ENCODE measurements at places on chromosomes 12 and 14.

DNA sequence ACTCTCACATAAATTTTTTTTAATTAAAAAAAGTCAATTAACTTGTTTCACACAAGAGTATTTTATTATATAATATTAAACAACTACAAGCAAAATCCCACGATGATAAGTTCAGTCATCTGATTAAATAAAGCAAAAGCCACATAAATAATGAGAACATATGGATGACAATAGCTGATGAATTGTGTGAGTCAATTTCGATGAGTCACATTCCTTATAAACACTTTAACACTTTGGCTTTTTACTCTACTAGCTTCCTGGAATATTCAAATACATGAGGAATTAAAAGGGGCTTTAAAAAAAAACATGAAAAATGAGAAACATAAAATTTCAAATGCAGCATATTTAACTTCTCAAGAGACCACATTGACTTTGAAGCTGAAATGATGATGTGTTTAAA lies 95.3 kb downstream of the BCAT1 start:
- DNase-seq = no peak

- DNase-seq = no peak
Observed at GRCh38 chr12:47413806-47414205, 292.0 kb downstream of the RPAP3 start.

- no peak for DNase-seq
Observed at GRCh38 chr14:101780390-101780789, 18.9 kb downstream of the PPP2R5C start.

GRCh38 chr12:77761286-77761685 lies 69.4 kb upstream of the NAV3 start:
- no peak for DNase-seq

GRCh38 chr14:100722367-100722766 lies 4.3 kb upstream of the DLK1 start:
- no peak for DNase-seq

DNA sequence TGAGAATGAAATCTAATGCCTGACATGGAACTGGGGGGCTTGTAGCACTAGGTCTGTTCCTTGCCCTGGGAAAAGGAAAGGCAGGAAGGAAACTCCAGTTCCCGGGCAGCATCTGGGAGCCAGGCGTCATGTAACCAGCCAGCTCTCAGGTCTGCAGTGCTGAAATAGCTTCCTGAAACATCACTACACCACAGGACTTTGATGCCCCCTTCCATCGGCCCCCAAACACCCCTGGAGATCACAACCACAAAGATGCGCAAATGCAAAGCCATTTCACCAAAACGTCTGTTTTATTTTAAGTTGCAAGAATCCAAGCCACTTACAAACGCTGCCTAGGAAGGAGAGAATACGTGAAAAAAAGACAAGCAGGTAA lies 40.9 kb downstream of the KCTD10 start:
- no peak for DNase-seq

DNA sequence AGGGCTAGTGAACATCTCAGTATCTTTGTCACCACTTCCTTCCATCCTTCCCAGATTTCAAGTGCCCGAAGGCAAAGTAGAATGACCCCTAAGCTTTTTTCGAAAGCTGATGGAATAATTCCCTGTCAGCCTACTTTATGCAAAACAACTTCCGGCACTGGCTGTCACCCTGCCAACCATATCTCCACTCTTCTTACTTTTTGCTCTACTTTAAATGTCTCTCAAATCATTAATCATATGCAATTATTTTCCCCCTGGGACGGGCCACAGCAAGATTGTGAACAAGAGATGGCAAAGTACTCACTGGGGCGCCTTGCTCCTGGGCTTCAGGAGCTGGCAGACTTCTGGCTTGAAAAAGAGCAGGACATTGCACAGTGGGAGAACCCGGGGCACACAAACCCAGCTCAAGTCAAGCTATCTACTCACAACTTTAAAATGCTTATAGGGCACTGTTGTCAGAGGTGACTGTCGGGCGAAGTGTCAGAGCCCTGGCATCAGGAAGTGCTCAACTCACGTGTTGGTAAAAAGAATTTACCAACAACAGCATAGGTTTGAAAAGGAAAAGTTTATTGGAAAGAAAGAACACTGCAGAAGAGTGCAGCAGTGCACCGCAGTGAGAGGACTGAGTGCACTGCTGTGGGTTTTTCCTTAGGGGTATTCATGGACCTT lies 373.5 kb downstream of the PAWR start:
- DNase-seq = no peak

DNA sequence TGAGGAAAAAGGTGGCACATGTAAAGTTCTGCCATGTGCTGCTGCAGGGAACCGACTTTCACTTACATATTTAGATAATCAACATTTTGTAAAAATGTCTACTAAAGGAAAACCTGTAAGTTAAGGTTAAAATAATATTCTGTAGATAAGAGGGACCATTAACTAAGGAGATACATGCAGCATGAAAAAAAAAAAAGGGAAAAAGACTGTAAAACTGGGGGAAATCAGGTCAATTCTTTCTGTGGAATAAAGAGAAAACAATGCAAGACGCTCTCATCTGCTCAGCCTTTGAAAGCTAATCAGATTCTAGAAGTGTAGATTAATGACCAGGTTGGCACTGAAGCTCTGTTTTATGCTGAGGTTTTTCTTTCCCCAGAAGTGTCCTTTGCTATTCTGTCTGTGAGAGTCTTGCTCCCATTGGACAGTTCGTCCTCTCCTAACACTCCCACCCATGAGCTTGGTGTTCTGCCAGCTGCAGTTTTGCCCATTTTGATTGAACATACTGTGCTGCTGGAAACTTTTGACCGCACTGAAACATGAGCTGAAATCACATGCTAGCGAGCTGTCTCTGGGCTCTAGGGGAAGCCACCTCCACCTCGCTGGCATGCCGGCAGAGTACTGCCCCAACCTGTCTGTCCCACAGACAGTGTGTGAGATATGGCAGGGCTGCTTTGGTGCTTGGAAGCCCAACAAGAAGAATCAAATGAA lies 39.7 kb downstream of the PPTC7 start:
- no peak for DNase-seq

DNA sequence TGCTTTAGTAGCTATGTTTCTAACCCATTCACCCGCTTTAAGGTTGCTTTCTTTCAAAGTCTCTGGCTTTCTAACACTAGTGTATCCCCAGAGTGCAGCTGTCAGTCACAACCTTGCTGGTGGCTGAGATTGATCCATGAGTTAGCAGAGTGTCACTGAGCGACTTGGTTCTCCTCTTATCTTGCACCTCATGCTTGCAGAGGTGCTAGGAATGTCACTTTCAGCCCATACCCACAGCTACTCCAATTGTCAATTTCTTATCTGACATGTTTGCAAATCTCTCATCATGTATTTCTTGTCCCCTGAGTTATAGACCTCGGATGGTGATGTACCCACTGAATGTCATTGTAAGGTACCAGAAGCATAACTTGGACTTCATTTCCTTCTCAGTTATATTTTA lies 1110.2 kb downstream of the GALC start:
- no peak for DNase-seq

GRCh38 chr12:70482764-70483163 lies 116.7 kb downstream of the KCNMB4 start:
- DNase-seq = no peak

DNA sequence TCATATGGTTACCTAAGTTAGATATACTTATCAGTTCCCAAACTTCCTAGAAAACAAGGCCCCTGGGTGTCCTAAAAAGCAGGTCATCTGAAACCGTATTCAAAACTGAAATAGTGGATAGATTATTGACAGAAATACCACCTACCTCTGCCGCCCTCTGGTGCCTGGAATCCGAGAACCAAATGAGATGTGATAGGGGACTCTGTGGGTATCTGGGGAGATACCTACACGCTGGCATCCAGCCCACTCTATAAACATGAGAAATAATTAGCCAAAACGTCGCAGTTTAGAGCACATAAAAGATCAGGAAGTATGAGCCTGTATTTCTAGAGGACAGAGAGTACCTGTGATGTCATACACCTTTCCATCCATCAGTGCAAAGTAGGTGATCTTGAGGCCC lies 4.4 kb downstream of the ORMDL2 start:
- no peak for DNase-seq

DNA sequence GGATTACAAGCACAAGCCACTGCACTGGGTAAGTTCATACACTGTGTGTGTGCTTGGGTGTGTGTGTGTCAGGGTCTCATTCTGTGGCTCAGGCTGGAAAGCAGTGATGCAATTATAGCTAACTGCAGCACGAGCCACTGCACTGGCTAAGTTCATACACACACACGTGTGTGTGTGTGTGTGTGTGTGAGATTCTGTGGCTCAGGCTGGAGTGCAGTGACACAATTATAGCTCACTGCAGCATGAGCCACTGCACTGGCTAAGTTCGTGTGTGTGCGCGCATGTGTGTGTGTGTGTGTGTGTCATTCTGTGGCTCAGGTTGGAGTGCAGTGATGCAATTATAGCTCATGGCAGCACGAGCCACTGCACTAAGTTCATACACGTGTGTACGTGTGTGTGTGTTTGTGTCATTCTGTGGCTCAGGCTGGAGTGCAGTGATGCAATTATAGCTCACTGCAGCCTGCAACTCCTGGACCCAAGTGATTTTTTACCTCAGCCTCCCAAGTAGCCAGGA lies 85.4 kb downstream of the HECTD1 start:
- no peak for DNase-seq

DNA sequence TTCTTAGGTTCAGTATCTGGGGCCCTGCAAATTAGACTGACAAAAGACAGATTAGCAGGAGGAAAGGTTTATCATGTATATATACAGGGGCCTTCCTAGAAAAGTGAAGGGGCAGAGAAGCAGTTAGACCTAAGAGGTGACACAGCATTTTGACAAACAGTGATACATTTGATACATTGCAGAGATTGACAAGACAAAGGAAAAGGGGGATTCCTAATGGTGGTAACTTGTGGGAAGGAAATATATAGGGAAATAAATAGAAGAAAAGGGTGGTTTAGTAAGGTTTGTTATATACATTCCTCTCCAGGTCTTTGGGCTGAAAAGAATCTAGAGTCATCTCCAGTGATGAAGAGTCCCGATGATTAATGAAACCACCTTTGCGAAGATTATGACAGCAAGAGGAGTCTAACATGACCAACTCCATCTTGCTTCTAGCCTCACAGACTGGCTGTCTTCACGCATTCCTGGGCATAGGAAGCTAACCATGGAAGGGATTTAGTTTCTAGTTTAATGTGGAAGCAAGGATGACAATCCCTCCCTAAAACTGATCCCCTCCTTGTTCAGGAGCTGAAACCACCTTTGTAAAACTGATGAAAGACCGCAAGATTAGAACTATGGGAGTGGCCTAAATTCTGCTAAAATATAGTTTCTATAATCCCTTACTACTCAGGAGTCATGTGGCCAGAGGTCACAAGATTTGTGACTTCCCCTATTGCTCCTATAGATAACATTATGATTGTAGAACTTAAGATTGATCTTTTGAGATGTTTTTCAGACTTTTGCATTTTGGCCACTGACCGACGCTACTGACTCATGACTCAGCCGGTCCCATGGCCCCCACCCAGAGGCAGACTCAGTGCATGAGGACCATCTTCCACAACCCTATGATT lies 31.1 kb upstream of the CPM start:
- no peak for DNase-seq

DNA sequence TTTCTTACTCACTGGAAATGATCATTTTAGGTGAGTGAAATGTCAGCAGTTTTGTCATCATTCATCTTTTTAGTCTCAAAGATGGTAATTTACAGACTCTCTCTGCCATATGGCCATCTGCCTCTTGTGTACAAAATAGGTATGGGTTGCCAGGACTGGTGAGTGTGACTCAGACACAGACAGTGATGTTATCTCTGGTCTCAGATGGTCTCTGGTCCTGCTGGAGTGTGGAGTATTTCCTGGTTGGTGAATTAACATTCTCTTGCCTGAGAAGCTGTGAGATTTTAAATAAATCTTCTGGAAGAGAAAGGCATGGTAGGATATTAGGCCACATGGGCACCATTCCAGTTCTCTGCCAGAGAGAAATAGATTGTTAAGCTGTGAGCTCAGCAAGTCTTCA lies 207.0 kb downstream of the ATP23 start:
- no peak for DNase-seq

Data from effector memory CD4-positive, alpha-beta T cell (primary cell).